Activated CD8-positive, alpha-beta memory T cell treated with anti-CD3 and anti-CD28 coated beads for 1 hour (primary cell): ENCODE measurements at places on chromosomes 5 and 9.

- no peak for DNase-seq
Measured at GRCh38 chr5:136615251-136616119, 250.1 kb upstream of the TRPC7 start.

- no peak for DNase-seq
Measured at GRCh38 chr5:108687595-108688200, 60.0 kb upstream of the FER start.

GRCh38 chr5:114153833-114154232 is 208.0 kb upstream of the KCNN2 start:
- DNase-seq = no peak

GRCh38 chr5:91178461-91178860 is 204.7 kb downstream of the ARRDC3 start:
- DNase-seq = no peak

DNA sequence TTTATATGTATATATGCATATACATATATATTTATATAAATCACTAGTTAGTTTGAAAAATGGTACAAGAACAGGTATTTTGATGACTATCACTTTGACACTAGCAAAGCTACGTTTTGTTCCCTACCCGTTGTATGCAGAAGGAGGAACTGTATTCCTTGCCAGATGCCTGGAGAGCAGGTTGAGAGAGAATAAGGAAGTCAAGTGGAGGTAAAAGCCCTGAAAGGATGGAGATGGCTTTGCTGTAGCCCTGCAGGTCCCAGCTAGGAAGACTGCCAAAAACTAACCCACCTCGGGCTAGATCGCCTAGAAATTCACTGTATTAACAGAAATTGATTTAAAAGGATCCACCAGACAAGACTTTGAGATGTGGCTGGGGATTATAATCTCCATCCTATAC is 229.3 kb downstream of the RFX3 start:
- DNase-seq = no peak
